ENCODE measurements at places on chromosomes 1 and 21.

- DNase-seq = no peak
Observed at GRCh38 chr1:233859446-233859845, 45.0 kb upstream of the SLC35F3 start.

DNA sequence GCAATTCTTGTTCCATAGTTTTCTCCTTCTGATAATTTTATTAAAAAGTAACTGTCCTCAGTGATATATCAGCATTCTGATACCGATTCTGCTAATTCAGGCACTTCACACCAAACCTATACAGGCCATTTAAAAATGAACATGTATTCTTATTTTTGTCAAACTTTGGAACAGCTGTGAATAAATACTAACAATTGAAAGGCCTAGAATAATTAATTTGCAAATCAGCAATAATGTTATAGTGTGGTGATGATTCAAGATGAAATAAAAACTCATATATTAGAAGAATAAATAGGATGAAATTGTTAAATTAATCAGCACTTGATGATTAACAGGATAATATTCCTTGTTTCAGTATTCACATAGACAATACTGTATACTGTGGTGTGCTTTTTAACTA lies 9.9 kb downstream of the CDKN2C start:
- no peak for DNase-seq

DNA sequence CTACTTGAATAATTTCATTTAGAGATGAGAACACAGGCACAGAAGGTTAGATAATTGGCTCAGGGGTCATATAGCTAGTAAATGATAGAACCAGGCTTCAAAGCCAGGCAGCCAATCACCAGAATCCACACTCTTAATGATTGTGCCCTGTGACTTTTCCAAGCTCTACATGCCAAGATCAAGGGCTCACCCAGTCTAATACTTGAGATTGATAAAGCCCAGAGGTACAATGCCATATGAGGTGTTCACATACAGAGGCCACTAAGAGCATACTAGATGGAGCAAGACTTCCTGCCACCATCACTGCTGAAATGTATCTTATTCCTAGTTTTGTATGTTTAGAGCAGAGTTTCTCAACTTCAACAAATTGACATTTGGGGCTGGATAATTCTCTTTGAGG lies 40.9 kb upstream of the MCOLN3 start:
- DNase-seq = no peak

GRCh38 chr1:223007935-223008334 lies 135.1 kb downstream of the TLR5 start:
- no peak for DNase-seq

- no peak for DNase-seq
Observed at GRCh38 chr21:46057111-46057709, 40.7 kb upstream of the COL6A2 start.

DNA sequence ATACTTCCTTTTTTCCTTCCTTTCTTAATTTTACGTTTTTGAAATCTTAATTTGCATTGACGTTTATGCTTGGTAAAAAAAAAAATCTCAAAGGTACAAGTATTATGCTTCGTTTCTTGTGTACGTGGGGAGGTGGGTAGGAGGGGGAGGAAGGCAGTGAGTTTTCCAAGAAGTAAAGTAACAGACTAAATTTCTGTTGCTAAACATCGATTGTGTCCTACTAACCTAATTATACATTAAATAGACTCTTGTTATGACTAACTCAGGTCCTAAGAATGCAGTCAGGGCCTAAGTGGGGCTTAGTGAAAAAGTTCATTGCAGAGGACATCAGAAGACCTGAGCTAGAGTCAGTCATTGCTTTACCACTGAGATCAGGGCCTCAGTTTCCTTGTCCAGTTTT lies 17.5 kb downstream of the NEK7 start:
- DNase-seq = peak; percentile 18

- DNase-seq = peak; percentile 95
Observed at GRCh38 chr1:44707112-44707881, 23.7 kb downstream of the RNU5D-1 start.

DNA sequence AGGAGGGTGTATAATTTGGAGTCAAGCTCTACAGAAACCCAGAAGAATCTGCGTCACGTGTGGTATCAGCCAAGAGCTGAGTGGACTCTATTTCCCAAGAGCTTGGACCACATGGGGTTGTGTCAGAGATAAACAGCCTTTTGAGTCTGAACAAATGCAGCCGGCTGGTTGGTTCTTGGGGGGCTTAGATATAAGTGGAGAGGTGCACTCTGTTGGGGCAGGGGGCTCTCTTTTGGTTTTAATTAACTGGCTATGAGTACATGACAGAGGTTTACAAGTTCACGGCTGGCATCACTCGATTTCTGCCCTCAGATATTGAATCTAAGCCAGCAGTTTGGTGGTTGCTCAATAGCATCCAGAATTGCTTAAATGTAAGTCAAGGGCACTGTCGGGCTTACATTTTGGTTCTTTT lies 501 bp upstream of the MRAP start:
- peak; percentile 19 for DNase-seq

DNA sequence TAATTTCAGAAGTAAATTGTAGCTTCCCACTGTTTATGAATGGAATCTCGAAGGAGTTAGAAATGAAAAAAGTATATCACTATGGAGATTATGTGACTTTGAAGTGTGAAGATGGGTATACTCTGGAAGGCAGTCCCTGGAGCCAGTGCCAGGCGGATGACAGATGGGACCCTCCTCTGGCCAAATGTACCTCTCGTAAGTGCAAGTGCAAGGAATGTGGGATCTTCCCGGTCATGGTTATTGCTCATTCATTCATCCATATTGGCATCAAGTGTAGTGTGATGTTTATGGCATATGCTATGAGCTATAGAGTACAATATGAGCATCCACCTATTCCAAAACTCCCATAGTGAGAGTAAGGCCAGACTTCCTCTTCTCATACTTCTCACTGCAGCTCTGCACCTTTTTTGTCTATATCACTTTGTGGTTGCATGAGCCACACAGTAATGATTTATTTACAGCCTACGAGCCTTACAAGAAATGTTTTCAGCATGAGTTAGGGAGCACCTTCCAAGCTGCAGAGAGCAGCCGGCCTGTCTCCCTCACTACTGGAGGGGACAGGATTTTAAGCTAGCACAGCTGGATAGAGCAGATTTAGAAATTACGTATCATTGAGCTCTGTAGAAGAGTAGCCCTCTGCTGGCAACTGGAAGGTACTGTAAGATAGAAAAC lies 24.9 kb upstream of the CR1L start:
- DNase-seq = peak; percentile 50

GRCh38 chr21:28550057-28550825 lies 442.4 kb downstream of the LTN1 start:
- DNase-seq = no peak

DNA sequence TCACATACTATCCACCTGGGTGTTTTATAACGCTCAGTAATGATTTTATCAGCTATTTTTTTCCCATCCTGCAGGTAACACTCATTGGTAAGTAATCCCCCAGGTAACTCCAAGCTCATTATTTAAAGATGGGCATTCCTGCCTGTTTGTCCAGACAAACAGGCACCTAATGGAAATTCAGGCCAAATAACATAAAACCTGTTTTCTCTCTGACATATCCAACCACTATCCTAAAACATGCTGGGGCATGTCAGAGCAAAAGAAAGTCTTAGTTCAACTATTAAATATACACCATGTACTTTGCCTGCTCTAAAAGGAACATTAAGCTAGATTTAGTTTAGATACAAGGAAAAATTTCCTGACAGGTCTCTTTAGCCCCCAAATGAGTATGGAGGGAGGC lies 987.7 kb downstream of the TTLL7 start:
- no peak for DNase-seq

DNA sequence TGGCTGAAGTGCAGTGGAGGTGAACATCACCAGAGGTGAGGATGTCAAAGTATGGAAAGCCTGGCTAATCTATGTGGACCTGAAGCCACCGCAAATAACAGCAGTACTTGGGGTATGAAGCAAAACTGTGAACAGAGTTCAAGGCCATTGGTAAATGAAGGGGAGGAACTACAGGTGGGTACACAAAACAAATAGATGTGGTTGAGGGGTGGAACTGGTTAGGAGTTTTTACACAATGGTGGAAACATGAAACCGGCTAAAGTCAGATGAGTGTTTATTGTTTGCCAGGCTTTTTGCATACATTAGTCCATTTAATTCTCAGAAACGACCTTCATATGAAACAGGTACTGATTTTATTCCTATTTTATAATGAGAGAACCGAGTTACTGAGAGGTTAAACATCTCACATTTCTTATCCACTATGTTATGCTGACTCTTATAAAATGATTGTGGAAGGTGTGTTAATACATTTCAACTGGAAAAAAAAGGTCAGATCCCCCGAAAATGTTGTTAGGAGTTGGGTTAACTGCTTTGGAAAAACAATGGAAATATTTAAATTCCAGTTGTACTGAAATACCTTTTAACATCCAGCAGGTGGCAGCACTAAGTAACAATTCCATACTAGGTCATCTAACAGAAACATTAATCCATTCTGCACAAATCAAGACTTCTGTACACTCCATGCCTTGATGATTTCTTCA lies 44.3 kb upstream of the GTF2B start:
- peak; percentile 57 for DNase-seq

- no peak for DNase-seq
Observed at GRCh38 chr1:106200711-106201110, 855.8 kb upstream of the PRMT6 start.

- DNase-seq = peak; percentile 68
Observed at GRCh38 chr21:28537371-28538079, 455.2 kb downstream of the LTN1 start.

- no peak for DNase-seq
Observed at GRCh38 chr1:165350840-165351239, 5.7 kb downstream of the LMX1A start.

DNA sequence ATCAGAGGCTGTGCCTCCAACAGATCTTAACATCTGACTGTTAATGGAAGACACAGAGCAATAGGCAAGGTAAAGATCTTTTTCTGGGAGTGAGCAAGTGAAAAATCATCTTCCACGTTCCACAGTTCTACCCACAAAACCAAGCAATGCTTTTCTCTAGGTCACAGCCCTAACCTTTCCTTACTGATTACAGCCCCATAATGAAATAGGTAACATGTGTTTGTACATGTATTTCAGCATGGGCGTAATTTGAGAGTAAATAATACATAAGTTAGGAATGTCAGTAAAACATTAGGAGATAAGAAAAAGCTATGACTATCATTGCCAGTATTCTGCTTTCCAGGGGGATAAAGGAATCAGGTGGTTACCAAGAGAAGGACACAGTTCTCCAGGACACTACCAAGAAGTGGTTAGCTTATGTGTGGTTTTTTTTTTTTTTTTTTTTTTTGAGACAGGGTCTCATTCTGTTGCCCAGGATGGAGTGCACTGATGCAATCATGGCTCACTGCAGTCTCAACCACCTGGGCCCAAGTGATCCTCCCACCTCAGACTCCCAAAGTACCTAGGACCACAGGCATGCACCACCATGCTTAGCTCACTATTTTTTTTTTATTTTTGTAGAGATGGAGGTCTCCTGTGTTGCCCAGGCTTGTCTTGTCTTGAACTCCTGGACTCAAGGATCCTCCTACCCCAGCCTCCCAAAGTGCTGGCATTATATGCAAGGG lies 72.0 kb downstream of the DAP3 start:
- DNase-seq = no peak

DNA sequence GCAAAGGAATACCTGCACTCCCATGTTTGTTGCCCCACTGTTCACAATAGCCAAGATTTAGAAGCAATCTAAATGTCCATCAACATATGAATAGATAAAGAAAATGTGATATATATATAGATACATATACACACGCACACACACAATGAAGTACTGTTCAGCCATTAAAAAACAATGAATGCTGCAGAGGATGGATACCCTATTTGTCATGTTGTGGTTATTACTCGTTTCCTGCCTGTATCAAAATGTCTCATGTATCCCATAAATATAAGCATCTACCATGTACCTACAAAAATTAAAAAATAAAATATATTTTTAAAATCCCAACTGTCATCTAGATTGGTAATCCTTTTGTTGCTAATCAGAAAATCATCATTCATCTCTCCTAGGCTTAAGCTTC lies 634.8 kb upstream of the ADGRL2 start:
- no peak for DNase-seq

- peak; percentile 88 for DNase-seq
Observed at GRCh38 chr1:209398313-209398991, 185.1 kb upstream of the CAMK1G start.

GRCh38 chr1:151949371-151950193 lies 40.3 kb upstream of the THEM4 start:
- DNase-seq = peak; percentile 42

- DNase-seq = no peak
Observed at GRCh38 chr1:46800742-46801141, 1.9 kb downstream of the CYP4B1 start.

- DNase-seq = peak; percentile 81
Observed at GRCh38 chr1:16082283-16083038, 9.0 kb upstream of the FAM131C start.

DNA sequence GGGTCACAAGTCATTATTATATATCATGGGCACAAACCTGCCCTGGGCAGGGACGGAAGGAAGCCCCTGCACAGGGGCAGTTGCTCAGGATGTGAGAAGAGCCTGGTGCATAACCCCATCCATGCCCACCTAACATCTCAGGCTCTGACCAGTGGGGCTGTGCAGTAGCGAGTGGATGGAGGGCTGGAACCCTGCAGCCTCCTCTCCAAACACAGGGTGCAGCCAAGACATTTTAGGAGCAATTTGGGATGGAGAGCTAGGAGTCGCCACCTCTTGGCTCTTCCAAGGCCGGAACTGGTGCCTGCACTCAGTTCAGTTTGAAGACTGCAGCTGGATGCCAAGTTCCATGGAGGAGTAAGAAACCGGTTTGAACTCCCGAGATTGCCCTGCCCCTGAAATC lies 2.8 kb downstream of the MX1 start:
- no peak for DNase-seq

DNA sequence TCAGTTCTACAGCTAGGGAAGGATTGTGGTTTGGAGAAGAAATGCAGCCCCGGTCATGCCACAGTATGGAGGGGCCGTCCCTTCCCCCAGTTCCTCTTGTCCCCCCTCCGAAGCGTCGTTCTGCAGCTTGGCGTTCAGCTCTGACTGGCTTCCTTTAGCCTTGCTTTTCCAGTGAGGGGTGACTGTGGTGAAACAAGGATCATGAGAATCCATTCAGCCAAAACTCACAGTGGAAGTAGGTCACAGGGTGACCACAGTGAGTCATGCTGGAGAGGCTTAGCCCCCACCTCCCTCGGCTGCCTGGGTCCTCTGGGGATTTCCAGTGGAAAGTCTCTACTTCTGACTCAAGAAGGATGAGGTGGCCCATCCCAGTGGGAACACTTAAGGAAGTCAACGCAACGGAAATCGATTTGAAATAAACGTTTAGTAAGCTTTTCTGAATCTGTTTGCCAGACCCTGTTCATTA lies 37.3 kb upstream of the COL6A2 start:
- peak; percentile 93 for DNase-seq

- DNase-seq = no peak
Observed at GRCh38 chr1:36457691-36458090, 6.5 kb downstream of the MRPS15 start.

- no peak for DNase-seq
Observed at GRCh38 chr1:209770636-209771415, 13.5 kb downstream of the C1orf74 start.

DNA sequence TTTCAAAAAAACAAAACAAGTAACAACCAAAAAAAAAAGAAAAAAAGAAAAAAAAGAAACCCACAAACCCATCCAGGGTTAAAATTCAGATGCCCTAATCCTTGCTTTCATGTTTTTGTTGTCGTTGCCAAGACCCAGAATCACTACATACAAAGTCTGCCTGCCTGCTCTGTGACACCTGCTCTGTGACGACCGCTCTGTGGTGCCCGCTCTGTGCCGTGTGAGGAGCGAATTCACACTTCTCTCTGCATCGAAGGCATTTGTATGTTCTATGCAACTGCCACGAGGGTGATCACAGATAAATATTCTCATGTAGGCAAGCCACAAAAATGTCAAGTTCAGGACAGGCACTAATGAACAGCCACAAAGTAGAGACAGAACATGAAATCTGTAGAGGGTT lies 178.6 kb downstream of the SLC45A1 start:
- no peak for DNase-seq

Measured in AG08395 (cell line).